Thyroid gland (tissue), 4 donors: ENCODE measurements at places on chromosomes 1 and 21. TPM values are rescaled to one million over a fixed set of nuclear protein-coding genes. Genes with fewer than 3 reads are reported as not detected.
A peak's percentile ranks its signal among the peaks of the same experiment; 100 is the strongest.

DNA sequence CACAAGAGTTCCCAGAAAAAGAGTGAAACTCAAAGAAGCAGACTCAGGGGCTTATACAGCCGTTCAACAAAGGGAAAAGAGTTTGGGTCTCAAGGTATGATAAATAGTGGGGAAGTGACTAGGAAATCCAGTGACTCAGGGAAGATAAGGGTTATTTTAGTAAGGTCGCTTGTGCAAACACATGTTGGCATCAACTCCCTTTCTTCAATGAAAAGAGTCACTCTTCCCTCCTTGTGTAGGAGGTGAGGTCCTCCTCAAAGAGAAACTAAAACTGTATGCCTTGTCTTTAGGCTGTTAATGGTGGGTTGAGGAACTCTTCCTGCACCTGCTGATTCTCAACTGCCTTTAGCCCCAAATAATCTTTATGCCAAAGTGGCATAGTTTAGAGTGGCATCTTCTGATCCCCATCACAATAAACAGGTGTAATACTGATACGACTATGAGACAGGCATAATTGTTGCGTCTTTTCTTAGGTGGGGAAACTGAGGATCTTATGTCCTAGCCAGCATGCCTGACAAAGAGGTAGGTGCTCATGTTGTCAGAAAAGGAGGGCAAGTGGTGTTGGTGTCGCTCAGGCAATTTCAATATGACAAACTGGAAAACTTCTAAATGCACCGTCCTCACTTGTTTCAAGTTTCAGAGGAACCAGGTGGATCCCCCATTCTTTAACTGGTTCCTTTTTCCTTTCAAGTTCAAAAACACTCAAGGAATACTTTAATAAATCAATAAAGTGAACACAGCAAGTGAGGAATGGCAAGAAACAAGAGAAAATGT lies 294.1 kb upstream of the RUNX1 start:
- no peak overlapping the region for H3K4me3 ChIP-seq
- no peak overlapping the region for H3K27ac ChIP-seq
- no peaks in the 10 kb centered on the region for H3K4me1 ChIP-seq
- no peaks in the 10 kb centered on the region for H3K36me3 ChIP-seq
- no peaks in the 10 kb centered on the region for H3K27me3 ChIP-seq
- no peak for DNase-seq

DNA sequence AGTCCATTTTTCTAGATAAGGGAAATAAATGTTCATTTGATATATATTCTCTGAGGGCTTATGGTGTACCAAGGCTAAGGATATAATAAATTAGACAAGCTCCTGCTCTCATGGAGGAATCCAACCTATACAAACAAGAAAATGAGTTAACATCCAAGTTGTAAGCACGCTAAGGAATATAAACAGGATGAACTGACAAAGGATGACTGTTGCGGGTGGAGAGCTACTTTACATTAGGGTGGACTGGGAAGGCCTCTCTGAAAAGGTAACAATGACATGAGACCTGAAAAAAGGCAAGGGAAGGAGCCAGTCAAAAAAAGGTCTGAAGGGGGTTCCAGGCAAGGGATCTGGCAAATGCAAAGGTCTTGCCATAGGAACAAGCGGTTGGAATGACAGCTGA lies 3.1 kb downstream of the BCAR3 start:
- peaks cover 11% of the 10 kb centered on the region for H3K4me1 ChIP-seq
- no peaks in the 10 kb centered on the region for H3K27me3 ChIP-seq
- no peak overlapping the region for H3K4me3 ChIP-seq
- no peak for DNase-seq
- H3K27ac ChIP-seq = no peak overlapping the region

DNA sequence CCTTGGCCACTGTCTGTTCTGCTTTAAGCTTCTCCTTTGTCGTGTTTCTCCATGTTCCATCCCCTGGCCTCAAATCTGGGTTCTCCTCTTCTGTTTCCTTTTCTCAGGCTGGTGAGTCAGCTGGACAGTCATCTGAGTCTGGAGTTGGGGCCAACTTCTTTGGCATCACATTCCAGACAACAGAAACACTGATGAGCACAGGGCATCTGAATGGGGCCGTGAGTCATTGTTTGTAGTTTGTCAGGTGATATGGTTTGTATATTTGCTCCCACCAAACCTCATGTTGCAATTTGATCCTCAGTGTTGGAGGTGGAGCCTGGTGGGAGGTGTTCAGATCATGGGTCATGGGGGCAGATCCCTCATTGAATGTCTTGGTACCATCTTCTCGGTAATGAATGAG lies 14.3 kb upstream of the OLIG2 start:
- no peak overlapping the region for H3K27ac ChIP-seq
- no peaks in the 10 kb centered on the region for H3K36me3 ChIP-seq
- H3K27me3 ChIP-seq = peaks cover 3% of the 10 kb centered on the region
- H3K4me3 ChIP-seq = no peak overlapping the region

DNA sequence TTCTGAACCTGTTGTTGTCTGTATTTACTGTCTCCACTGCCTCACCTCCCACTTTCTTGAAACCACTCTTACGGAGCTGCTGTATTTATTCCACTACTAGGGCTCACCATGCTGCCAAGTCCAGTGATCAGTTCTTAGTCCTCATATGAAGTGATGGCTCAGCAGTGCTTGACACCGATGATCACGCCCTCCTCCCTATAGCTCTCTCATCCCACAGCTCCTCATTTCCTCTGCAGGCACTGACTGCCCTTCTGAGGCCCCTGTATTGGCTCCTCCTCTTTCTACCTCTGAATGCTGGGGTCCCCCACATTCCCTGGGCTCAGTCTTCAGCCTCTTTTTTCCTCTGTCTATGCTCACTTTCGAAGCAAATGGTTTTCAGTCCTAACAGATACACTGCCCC lies 3.4 kb downstream of the CLCA1 start:
- no peak overlapping the region for H3K27ac ChIP-seq

DNA sequence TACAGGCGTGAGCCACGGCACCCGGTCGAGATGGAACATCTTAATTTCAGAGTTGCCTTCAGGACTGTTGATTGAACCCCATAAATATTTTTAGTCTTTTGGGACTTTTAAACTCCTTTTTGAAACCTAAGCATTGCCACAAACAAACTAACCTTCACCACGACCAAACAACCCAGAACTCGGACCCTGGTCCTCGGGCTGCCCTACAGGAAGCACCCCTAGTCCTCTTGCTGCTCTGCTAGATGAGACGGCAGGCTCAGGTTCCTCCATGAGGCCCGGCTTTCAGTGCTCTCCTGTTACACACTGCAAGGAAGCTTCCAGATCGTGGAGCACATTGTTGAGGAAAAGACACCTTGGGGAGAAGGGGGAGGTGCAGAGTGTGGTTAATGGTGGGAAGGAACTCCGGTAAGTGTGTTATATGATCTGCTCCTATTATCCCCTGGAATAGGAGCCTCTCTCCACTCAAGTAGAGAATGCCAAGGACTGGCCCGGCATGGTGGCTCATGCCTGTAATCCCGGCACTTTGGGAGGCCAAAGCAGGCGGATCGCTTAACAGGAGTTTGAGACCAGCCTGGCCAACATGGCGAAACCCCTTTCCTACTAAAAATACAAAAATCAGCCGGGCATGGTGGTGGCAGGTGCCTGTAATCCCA lies 5.7 kb downstream of the EPHX1 start:
- peak overlapping the region; percentile 98 for H3K27ac ChIP-seq
- H3K27me3 ChIP-seq = no peaks in the 10 kb centered on the region
- no peaks in the 10 kb centered on the region for H3K36me3 ChIP-seq
- no peak for DNase-seq
- H3K4me1 ChIP-seq = peaks cover 91% of the 10 kb centered on the region
- H3K4me3 ChIP-seq = no peak overlapping the region

DNA sequence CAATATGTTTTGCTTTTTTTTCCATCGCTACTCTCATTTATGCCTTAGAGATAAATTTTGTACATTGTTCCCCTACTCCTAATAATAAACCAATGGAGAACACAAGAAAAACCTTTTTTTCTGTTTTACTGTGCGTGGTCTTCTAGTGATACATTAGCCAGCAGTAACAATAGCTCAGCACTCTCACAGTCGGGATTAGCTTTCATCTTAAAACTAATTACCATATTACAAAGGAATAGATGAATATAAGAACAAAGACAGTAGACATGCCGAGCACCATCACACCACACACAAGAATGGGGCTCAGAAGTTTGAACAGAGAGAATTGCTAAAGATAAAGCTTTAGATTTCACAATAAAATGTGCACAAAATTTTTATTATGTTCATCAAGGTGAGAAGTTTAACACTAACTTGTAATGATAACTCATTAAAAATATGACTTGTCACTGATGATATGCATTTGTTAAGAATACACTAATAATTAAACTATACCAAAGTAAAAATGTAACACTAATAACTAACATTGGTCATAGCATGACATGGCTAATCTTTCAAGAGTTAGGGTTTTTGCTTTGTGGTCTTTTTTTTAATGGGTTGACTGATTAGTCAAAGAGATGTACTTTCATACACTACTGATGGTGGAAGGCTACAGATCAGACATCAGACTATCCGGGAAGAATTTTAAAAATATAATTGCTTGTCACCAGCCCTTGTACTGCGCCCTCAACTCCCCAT lies 61.8 kb downstream of the EXTL2 start:
- DNase-seq = no peak
- no peak overlapping the region for H3K27ac ChIP-seq
- no peaks in the 10 kb centered on the region for H3K36me3 ChIP-seq
- H3K4me1 ChIP-seq = no peaks in the 10 kb centered on the region

DNA sequence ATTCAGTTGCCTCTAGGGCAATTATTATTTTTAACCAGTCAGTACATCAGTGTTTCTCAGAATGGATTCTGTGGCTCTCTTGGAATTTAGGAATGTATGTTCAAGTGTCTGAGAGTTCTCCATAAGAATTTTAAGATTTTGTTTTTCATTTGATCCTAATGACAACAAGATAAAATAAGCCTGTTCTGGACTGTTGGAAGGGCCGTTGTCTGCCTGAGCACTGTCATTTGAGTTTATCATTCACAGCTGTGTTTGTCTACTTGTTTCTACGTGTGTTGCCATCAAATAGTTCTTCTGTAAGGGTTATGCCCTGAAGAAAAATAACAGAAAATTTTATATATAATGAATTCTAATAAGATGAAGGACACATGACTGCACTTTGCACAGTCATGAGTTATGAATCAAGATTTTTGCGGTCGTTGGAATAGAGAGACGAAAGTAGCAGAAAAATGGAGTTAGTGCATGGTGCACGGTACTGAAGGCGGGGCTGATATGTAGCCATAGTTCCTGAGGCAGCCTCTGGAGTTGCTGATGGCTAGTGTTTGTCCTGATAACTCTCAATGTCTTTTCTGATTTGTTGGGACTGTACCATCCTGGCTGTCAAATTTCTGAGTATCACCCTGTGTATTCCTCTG lies 92.5 kb downstream of the NOS1AP start:
- no peak for DNase-seq
- H3K36me3 ChIP-seq = no peaks in the 10 kb centered on the region
- H3K27me3 ChIP-seq = no peaks in the 10 kb centered on the region
- H3K4me1 ChIP-seq = no peaks in the 10 kb centered on the region
- H3K27ac ChIP-seq = no peak overlapping the region

DNA sequence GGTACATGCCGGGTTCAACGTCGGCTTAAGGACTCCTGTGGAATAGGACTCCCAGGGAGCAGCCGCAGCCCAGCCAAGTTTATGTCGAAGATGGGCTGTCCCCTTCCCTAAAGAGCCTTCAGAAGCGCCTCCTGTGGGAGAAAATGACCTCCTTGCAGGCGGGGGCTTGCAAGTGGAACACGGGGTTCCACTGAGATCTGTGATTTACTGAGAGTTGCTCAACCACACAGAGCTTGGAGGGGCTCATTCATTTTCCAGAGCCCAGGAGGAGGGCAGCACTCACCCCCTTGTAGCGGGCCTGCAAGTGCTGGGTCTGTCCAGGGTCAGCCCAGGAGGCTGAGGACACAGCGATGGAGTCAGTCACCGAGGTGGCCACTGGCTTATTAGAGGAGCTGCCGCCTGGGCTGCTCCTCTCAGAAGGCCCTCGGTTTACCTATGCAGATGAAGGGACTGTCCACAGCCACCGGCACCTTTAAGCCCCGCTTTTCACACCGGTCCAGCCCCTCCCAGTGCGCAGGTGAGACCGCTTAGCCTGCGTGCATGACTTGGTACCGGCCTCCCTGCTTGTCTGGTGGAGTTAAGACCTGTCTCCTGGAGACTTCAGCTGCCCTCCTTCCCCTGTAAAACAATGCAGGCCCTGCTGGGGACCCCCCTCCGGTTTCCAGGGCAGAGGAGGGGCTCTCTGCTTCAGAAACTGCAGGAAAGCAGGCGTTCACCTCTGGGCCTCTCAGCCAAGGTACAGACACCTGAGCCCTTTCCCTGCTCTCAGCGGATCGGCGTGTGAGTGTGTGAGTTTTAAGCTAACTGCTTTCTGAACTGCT lies 57.5 kb downstream of the ATP5PO start:
- H3K4me1 ChIP-seq = no peaks in the 10 kb centered on the region
- no peak for DNase-seq
- H3K4me3 ChIP-seq = no peak overlapping the region
- H3K36me3 ChIP-seq = no peaks in the 10 kb centered on the region

GRCh38 chr1:244067893-244068292 lies 16.8 kb downstream of the ZBTB18 start:
- no peak for DNase-seq
- H3K36me3 ChIP-seq = no peaks in the 10 kb centered on the region
- no peaks in the 10 kb centered on the region for H3K4me1 ChIP-seq
- no peaks in the 10 kb centered on the region for H3K27me3 ChIP-seq
- H3K27ac ChIP-seq = no peak overlapping the region

GRCh38 chr1:1528301-1529267 lies 11.8 kb downstream of the TMEM240 start:
- H3K4me1 ChIP-seq = no peaks in the 10 kb centered on the region
- H3K27me3 ChIP-seq = no peaks in the 10 kb centered on the region
- no peak overlapping the region for H3K4me3 ChIP-seq
- no peak overlapping the region for H3K27ac ChIP-seq
- H3K36me3 ChIP-seq = peaks cover 9% of the 10 kb centered on the region
- DNase-seq = no peak

- no peak overlapping the region for H3K27ac ChIP-seq
- no peaks in the 10 kb centered on the region for H3K4me1 ChIP-seq
- H3K27me3 ChIP-seq = no peaks in the 10 kb centered on the region
- DNase-seq = no peak
- no peak overlapping the region for H3K4me3 ChIP-seq
- H3K36me3 ChIP-seq = no peaks in the 10 kb centered on the region
Observed at GRCh38 chr1:158494796-158495195, 22.8 kb downstream of the OR10R2 start.

DNA sequence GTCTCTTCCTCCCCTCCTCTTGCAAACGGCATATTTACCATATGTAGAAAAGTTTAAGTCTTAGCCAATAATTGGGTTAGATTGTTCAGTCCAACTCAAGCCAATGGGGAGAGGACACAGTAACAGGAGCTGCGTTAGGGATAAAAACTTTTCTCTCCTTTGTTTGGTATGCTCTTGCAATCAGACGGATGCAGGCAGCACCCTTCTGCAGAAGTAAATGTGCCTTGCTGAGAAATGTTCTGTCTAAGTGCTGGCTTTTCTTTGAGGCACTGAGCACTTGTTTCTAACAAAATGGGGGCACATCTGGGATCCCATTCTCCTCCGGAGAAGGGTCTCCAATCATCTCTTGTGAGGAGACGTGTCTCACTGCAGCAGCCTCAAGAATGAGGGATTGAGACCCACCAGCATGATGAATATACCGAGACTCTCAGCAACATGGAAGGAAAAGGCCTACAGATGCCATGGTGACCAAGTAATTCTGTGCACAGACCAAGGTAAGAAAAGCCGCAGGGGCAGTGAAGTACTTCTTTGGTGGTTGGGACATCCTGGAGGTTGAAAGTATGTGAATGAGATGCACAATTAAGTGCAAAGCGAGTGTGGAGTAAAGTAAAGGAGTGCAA lies 20.7 kb upstream of the GNG4 start:
- H3K27me3 ChIP-seq = no peaks in the 10 kb centered on the region
- no peak overlapping the region for H3K4me3 ChIP-seq
- peaks cover 5% of the 10 kb centered on the region for H3K36me3 ChIP-seq
- H3K4me1 ChIP-seq = no peaks in the 10 kb centered on the region
- DNase-seq = no peak

VPS72 gene
- 36.9 TPM for total RNA-seq

OR2L3 gene
- 0.42 TPM for total RNA-seq

ZNF593OS gene
- not detected for total RNA-seq

FAM78B gene
- 4.0 TPM for total RNA-seq

KIF14 gene
- 0.05 TPM for total RNA-seq
